ENCODE measurements at places on chromosomes 11 and 22.

DNA sequence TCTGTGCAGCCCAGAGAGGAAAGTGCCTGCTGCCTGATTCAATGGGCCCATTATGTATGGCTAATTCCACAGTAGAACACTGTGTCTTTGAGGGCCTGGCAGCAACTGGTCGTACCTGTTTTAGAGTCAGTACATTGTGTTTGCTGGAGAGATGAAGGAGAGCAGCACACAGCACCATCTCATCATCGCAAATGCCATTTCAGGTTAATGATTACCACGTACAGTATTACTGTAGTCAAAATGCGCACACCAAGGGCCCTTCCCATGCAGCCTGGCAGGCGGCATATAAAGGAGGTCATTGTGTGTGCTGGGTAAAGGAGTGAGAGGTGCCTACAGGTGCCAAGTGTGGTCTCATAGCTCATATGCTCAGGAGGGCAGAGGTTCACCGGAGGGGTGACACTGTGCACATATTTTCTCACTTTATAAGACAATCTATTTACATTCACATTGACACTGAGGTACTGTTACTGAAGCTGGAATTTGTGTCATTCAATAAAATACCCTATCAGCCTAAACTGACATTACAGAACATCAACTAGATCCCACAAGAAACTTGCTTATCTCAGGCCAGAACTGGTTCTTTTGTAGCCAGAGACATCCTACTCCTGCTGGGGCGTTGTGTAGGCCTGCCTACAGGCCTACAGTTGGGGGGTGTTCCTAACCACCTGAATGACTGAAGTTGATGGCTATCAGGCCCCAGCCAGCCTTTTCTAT is 90.4 kb downstream of the APIP start:
- no peak for DNase-seq

DNA sequence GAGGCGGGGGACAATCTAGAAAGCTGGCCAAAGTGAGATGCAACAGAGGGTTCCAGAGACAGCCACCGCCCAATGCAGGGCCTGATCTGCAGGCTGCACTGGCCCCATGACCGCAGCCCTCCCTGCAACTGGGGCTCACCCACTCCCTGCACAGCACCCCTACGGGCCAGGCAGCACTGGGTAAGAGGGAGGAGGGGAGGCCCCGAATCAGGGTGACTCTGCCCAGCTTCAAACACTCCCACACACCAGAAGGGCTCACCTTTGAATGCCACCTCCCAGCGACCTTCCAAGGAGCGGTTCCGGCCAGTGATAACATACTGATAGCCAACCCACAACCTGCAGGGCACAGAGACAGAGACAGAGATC is 59.3 kb downstream of the DGCR2 start:
- DNase-seq = no peak

DNA sequence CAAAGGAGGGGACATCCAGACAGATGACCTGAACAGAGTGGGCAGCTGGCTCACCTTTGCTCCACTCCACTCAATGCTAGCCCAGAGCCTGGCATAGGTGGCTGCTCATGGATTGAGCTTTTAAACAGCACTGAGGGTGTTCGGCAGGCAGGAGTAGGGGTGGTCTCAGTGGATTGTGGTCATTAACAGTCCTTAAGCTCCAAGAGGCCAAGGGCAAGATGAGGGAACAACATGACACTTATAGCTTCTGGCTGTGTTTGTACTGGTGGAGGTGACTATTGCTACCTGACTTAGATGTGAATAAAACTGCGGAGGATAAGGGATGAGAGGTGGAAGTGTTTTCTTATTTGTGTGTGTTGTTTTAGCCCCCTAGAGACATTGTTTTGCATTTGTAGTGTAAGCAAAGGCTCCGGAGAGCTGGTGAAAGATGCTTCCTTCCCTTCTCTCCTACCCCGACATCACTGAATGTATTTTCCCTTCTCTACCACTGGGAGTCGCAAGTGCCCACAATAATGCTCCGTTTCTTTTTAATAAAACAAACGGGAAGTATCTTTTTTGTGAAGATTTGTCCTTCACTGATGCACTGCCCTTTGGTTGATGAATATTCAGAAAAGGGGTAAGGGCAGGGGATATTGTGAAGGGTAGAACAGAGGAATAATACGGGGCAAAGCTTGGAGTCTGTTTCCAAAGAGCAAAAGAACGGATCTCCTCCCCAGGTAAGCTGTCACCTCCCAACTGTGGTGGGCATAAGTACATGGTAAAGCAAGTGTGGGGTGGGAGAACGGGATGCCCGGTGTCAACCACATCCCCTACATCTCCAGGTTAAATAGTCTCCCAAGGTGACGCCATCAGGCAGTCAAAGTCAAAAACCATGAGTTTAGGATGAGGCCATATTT is 27.5 kb upstream of the MTNR1B start:
- DNase-seq = no peak

DNA sequence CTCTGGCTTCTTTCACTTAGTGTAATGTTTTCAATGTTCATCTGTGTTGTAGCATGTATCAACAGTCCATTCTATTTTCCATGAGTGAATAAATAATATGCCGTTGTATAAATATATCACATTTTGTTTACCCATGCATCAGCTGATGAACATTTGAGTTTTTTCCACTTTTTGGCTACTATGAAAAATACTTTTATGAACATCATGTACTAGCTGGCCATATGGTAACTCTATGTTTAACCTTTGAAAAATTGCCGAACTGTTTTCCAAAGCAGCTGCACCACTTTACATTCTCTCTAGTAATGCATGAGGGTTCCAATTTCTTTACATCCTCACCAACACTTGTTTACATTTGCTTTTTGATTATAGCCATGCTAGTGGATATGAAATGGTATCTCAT is 59.8 kb upstream of the FAR1 start:
- no peak for DNase-seq

GRCh38 chr11:70415191-70415590 is 16.9 kb downstream of the CTTN start:
- DNase-seq = no peak

DNA sequence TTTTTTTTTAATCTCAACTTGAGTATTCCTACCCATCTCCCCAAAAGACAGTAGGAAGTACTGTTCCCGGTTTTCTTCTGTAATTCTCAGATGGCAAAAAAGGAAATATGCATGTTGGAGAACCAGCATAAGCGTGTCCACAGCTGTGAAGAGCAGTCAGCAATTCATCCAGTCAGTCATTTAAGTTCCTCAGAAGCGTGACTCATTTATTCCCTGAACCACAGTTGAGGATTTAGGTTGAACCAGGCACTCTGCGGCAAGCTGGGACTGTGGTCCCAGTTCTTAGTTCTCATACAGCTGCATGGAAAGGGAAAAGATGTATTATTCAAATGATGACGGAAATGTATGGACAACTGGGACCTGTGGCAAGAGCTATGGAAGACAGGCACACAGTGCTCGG is 61.0 kb upstream of the MYO18B start:
- DNase-seq = no peak

- DNase-seq = no peak
These were observed 94.0 kb downstream of the NTM start for GRCh38 chr11:131464461-131464860.

GRCh38 chr22:41636467-41636866 is 15.4 kb downstream of the XRCC6 start:
- DNase-seq = no peak

DNA sequence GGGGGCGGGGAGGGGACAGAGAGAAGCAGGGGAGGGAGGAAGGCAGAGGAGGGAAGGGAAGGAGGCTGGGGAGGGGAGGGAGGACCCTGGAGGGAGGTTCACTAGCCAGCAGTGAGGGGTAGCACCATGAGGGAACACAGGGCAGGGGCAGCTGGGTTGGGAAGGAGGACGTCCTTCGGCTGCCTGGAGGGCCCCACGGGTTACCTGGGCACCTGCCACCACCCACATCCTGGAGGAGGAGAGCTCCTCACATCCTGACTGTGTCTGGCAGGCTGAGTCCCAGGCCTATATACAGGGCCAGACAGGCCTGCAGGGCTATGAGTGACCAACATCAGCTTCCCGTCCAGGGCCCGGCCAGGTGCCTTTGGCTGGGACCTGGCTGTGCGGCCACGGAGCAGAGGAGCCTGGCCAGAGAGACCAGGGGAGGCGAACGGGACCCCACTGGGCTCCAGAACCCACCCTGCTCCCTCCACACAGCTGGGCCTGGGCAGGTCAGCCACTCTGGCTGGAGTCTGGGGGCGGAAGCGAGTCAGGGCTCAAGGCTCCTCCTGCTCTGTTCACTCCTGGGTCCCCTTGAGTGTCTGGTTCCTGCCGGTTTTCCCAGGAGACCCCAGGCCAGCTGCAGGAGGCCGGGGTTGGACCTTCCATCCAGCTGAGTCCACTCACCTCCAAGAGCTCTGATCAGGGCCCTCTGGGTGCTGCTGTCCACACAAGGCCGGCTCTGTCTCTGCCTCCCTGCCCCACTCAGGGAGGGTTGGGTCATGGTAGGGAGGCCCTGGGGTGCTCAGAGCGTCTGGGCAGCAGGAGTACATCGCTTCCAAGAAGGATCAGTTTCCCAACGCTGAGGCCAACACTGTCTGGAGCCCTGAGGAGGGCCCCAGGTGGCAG is 677.7 kb downstream of the BRD1 start:
- DNase-seq = no peak

DNA sequence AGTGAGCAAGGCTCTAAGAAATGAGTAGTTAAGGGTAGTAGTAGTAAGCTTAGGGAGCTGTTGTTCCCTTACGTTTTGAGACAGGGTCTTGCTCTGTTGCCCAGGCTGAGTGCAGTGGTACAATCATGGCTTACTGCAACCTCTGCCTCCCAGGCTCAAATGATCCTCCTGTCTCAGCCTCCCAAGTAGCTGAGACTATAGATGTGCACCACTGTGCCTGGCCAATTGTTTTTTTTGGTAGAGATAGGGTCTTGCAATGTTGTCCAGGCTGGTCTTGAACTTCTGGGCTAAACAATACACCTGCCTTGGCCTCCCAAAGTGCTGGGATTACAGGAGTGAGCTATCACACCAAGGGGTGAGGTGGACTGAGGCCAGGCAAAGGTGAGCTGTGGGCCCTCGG is 10.0 kb downstream of the SMIM38 start:
- no peak for DNase-seq

DNA sequence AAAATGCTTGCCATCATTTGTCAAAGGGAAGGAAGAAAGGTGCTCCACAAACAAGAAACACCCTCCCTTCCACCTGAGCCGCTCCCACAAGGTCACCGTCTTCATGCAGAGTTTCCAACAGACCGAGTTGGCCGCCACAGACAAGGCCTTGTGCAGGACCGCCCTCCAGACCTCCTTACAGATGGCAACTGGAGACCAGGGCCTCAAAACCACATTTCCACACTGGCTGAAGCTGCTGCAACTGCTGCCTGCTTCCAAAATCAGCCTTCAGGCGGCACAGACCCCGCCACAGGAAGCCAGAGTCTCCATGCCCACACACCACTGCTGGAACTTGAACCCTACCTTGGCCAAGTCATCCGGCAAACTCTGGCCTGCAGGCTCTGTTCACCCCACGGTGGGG is 6.3 kb downstream of the DEAF1 start:
- no peak for DNase-seq

- DNase-seq = no peak
These were observed 2.0 kb upstream of the TP53I11 start for GRCh38 chr11:44952500-44953260.

GRCh38 chr11:122319085-122319484 is 203.1 kb upstream of the BLID start:
- no peak for DNase-seq

- no peak for DNase-seq
These were observed 44.6 kb downstream of the COPB1 start for GRCh38 chr11:14454861-14455632.

DNA sequence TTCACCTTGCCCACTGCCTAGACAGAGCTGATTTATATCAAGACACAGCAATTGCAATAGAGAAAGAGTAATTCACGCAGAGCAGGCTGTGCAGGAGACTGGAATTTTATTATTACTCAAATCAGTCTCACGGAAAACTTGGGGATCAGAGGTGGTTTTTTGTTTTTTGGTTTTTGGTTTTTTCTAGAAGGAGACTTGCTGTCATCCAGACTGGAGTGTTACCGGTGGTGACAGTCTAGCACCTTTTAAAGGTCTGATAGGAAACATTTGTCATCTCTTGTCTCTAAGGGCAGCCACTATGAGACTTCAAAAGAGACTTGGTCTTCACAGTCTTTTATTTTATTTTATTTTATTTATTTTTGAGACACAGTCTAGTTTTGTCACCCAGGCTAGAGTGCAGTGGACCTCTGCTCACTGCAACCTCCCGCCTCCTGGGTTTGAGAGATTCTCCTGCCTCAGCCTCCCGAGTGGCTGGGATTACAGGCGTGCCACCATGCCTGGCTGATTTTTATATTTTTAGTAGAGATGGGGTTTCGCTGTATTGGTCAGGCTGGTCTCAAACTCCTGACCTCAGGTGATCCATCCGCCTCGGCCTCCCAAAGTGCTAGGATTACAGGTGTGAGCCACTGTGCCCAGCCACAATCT is 19.1 kb downstream of the APOBEC3H start:
- no peak for DNase-seq

DNA sequence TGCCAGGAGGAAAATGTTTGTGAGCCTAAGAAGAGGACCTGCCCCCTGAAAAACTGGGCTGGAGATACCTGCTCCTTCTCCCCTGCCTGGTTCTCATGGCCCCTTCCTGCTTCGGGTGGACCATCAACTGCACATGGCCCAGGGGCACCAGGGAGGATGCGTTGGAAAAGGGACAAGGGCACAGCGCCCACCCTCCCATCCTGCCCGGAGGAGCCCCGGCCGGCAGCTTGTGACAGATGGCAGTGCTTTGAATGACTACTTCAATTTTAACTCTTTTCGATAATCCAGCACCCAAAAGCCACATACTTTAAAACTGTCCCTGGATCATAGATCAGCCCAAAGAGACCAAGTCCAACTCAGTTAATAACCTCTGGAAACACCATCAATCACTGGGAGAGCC is 135.8 kb upstream of the NECTIN1 start:
- DNase-seq = no peak

GRCh38 chr11:116893437-116893836 is 56.0 kb upstream of the APOA1 start:
- DNase-seq = no peak

GRCh38 chr22:48644108-48644507 is 1183.6 kb downstream of the BRD1 start:
- DNase-seq = no peak

GRCh38 chr22:35380537-35381423 is at the start of gene HMOX1:
Gene HMOX1 (plus strand): TSS chr22:35381096. CDS start chr22:35381174, 78 bp downstream.
- peak; percentile 32 for DNase-seq

- DNase-seq = no peak
These were observed 41.8 kb downstream of the MAP6 start for GRCh38 chr11:75626889-75627529.

GRCh38 chr11:64132191-64132771 is 33.6 kb downstream of the MACROD1 start:
- no peak for DNase-seq

DNA sequence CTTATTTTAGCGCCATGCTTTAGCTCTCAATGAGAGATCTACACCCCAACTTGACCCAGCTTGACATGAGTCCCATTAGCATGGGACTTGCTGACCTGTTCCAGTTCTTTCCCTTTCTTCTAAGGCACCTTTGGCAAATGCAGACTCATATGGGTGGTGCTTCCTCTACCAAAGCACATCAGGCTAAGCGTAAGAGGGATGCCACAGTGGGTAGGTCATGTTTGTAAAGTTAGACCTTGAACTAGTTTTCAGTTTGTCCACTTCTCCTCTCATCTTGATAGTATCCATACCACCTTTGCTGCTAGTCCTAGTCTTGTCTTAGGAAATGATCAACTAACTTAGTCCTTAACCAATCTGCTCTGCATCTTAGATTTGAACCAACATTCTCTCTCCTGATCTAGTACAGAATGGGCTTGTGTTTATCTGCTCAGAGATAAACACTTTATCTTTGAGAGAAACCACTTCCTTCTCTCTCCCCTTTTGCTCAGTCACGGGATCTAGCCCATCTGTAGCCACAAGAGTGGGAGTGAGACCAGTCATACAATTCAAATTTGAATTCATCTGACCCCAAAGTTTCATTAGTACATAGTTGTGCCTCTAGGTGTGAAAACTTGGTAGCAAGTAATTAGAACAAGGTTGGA is 72.1 kb upstream of the CD44 start:
- DNase-seq = no peak
